A673 (cell line): ENCODE measurements at places on chromosomes 3 and 15. TPM values are rescaled to one million over a fixed set of nuclear protein-coding genes. Genes with fewer than 3 reads are reported as not detected.

The GOLGA6L9 gene
- 3.8 and 5.4 TPM in 2 replicates for total RNA-seq

The XYLB gene
- 3.6 and 4.7 TPM in 2 replicates for total RNA-seq

The CLDN1 gene
- total RNA-seq: 173 and 184 TPM in 2 replicates

The LMAN1L gene
- 0.80 TPM in 1 of 2 replicates, not detected in the other for total RNA-seq

The AMIGO3 gene
- total RNA-seq: 0.28 TPM in 1 of 2 replicates, not detected in the other
